NCI-H2029 (cell line): ENCODE measurements at places on chromosomes 3 and 15.

- no peak for DNase-seq
Measured at GRCh38 chr15:56640549-56640948, 92.8 kb downstream of the ZNF280D start.

- no peak for DNase-seq
Measured at GRCh38 chr3:159187232-159187631, 385.4 kb downstream of the MFSD1 start.

GRCh38 chr3:114454551-114455251, 160.9 kb downstream of the TIGIT start:
- no peak for DNase-seq

- DNase-seq: no peak
Measured at GRCh38 chr3:21785765-21786437, 34.9 kb upstream of the ZNF385D start.

- DNase-seq: no peak
Measured at GRCh38 chr3:128714887-128715491, 11.0 kb upstream of the RAB7A start.

- no peak for DNase-seq
Measured at GRCh38 chr3:57852896-57853295, 96.8 kb downstream of the SLMAP start.

DNA sequence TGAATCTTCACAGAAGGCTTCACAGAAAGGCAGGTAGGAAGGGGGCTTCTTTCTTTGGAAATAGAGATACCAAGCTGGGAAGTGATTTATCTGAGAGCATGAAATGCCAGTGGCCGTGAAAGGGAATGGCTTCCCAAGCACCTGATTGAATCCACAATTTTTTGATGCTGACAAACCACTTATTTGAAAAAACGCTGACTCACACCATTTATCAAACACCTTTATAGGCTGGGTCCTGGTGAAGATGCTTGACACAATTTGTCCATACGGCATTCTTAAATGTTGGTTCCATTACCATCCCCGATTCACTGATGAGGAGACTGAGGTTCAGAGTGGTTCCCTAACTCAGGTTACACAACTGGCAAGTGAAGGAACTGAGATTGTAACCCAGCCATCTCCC, 64.1 kb upstream of the POMGNT2 start:
- no peak for DNase-seq

DNA sequence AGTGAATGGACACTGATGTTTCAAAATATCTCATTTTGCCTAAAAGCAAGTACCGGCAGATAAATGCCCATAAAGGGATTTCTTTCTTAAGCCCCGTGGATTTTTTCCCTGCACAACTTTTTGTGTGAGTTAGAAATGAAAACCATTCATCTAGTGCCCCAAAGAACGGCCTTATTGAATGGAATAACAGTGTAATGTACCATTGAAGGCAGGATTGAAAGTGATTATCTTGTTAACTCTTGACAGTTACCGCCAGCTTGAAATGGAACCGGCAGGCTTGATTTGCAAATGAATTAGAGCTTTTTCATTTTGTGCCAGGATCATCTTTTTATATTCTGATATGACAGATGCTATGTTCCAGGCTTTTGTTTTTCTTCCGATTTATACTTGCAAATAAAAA, 162.2 kb downstream of the RSRC1 start:
- DNase-seq: no peak

GRCh38 chr15:52082197-52083036, 30.2 kb downstream of the BCL2L10 start:
- DNase-seq: no peak

DNA sequence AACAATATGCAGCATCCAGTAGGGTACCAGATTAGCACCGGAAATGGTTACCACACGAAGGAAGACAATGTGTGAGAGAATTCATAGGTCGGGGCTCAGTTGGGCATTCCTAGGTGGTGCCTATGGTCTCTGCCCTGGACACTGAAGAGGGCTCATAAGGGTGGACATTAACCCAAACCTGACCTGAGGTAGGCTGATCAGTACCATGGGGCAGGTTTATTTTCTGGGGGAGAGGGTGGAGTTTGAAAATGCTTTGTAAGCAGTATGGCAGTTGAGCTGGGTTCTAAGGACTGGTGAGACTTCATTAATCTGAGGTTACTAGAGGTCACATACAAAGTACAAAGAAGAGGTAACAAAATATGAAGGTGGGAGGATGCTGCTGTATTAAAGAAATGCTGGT, 68.4 kb downstream of the RPL22L1 start:
- no peak for DNase-seq

GRCh38 chr3:38454884-38455638, 1.4 kb downstream of the ACVR2B start:
- peak; percentile 85 for DNase-seq
